ENCODE measurements at places on chromosomes 3 and 15. TPM values are rescaled to one million over a fixed set of nuclear protein-coding genes. Genes with fewer than 3 reads are reported as not detected.

DNA sequence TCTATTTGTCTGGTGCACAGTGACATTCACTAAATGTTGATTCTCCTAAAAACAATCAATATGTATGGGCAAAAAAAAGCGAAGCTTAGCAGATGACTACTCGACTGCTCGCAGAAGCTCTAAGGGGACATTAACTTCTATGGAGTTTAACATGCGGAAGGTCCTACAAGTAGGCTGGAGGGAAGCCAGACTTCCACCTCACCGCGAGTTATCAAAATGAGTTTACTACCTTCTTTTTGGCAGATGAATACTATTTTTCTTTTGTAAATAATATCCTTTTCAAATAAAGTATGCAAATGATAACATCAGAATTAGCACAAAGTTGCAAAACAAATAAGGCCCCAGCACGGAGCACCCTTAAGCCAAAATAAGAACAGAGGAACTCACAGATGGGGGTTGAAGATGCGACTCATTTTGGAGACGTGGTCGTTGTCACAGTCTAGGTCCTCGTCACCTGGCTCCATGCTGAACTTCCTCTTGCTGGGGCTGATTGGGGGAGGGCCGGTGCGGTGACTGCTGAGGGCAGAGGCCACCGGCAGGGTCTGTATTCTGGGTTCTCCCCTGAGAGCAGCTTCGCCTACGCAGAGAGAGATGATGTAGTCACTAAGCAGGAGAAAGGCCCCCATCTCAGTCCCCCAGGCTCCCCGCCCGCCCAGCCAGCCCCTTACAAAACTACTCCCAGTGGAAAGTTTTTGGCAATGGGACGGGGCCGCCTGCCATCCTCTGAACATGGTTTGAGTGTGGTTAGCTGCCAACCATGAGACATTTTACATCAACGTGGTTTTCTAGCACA lies 42.1 kb downstream of the VGLL4 start:
- DNase-seq, result no peak
- peaks cover 51% of the 10 kb centered on the region for H3K4me1 ChIP-seq
- no peaks in the 10 kb centered on the region for H3K36me3 ChIP-seq
- no peak overlapping the region for H3K4me3 ChIP-seq
- no peaks in the 10 kb centered on the region for H3K27me3 ChIP-seq

- H3K36me3 ChIP-seq, result no peaks in the 10 kb centered on the region
- H3K27ac ChIP-seq, result no peak overlapping the region
- no peaks in the 10 kb centered on the region for H3K4me1 ChIP-seq
- H3K4me3 ChIP-seq, result no peak overlapping the region
- H3K27me3 ChIP-seq, result no peaks in the 10 kb centered on the region
- DNase-seq, result no peak
Measured at GRCh38 chr15:97114900-97115760, 784.6 kb downstream of the NR2F2 start.

- H3K27ac ChIP-seq, result no peak overlapping the region
- no peak overlapping the region for H3K4me3 ChIP-seq
- DNase-seq, result no peak
- no peaks in the 10 kb centered on the region for H3K36me3 ChIP-seq
- no peaks in the 10 kb centered on the region for H3K27me3 ChIP-seq
Measured at GRCh38 chr15:84874981-84875699, 9.3 kb upstream of the SLC28A1 start.

- DNase-seq, result no peak
- no peak overlapping the region for H3K4me3 ChIP-seq
- no peak overlapping the region for H3K27ac ChIP-seq
- H3K27me3 ChIP-seq, result no peaks in the 10 kb centered on the region
- peaks cover 60% of the 10 kb centered on the region for H3K4me1 ChIP-seq
Measured at GRCh38 chr15:64464276-64465005, 4.1 kb downstream of the ZNF609 start.

DNA sequence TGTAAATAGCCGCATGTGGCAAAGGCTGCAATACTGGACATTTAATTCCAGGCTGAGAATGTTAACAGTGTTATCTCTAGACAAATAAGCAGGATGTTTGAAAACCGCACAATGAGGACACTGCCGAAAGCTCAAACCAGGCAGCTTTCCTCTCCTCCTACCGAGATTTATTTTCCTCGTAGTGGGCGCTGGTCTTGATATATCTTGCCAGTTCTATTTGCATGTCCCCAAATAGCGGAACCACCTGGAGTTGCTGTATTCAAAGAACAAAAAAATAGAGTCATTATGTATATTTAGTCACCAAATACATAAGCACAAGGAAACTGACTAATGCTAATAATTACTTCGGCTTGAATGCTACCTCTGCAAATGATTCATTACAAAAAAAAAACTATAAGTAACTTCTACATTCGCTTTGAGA lies 46.5 kb downstream of the CYFIP1 start:
- H3K4me3 ChIP-seq, result no peak overlapping the region
- no peaks in the 10 kb centered on the region for H3K27me3 ChIP-seq
- peaks cover 7% of the 10 kb centered on the region for H3K4me1 ChIP-seq
- H3K36me3 ChIP-seq, result peaks cover 67% of the 10 kb centered on the region
- no peak overlapping the region for H3K27ac ChIP-seq

DNA sequence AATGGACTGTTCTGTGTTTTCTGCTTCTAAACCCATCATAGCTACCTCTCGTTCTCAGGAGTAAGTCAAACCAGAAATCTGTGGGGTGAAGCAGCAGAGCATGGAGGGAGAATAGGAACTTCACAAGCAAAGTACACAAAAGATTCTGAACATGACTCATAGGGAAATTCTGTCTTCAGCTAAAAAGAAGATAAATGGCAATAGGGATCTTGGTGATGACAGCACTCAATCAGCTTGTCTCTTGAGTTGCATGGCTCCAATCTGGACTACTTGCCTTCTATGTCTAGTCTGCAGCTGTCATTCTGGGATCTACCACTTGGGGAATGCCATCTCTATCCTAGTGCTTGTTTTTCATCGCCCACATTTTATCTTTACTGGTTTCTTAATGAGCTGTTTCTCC lies 13.5 kb upstream of the GRAMD1C start:
- no peak for DNase-seq
- H3K36me3 ChIP-seq, result no peaks in the 10 kb centered on the region
- no peaks in the 10 kb centered on the region for H3K27me3 ChIP-seq
- H3K4me3 ChIP-seq, result no peak overlapping the region

DNA sequence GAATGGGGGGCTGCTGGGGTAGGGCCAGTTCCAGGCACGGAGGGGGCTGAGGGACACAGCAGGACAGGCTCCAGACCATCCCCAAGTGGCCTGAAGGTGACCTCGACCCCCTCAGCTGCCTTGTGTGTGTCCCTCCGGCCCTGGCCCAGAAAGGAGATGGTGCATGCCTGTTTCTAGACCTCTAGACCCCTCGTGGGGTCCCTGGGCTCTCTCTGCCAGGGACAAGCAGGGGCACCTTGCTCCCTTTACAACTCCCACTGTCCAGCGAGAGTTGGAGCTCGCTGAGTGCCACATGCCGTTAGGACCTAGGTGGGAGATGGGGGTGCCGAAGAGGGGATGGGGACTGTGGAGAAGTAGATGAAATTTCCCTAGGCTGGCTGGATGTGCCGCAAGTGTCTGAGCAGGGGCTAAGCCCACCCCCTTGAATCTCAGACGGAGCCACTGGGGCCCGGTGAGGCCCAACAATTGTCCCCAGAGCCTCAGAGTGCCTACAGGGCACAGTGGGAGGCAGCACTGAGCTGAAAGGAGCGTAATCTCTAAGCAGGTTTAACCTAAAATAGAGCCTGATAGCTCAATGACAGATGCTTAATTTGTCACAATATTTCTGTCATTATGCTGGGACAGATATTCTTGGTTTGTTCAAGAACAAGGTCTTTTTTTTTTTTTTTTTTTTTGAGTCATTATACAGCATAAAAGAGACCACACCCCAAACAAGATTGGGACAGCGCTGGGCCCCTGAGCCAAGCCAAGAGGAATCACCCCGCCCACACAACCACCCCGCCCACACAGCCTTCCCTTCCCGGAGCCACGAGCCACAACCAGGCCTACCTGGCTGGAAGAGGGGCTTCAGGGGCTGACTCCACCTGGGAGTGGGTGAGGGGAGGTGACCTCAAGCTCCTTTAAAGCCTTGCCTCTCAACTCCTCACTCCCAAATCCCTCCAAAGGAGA lies 23.6 kb upstream of the KLF13 start:
- H3K36me3 ChIP-seq, result no peaks in the 10 kb centered on the region
- H3K27ac ChIP-seq, result no peak overlapping the region
- peak; percentile 88 for DNase-seq
- H3K27me3 ChIP-seq, result no peaks in the 10 kb centered on the region

DNA sequence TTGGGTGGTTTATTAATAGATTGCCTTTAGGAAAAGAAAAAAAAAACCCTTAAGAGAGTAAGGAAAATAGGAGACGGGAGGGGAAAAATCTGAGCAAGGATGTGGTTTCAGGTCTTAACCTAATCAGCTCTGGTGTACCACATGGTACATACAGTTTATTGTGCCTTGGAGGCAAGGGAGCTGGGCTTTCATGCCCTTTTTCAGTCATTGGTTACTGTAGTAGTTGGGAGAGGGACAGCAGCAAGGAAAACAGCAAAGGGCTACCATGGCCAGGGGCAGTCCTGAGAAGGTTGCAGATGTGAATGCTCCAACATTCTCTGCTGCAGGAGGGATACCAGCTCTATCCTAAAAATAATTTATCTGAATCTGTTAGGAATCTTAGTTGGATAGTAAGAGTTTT lies 5.9 kb downstream of the CMC1 start:
- H3K27me3 ChIP-seq, result no peaks in the 10 kb centered on the region
- H3K36me3 ChIP-seq, result no peaks in the 10 kb centered on the region
- H3K4me3 ChIP-seq, result no peak overlapping the region
- H3K27ac ChIP-seq, result no peak overlapping the region
- DNase-seq, result no peak

- no peaks in the 10 kb centered on the region for H3K27me3 ChIP-seq
- no peak overlapping the region for H3K4me3 ChIP-seq
- H3K36me3 ChIP-seq, result no peaks in the 10 kb centered on the region
- peaks cover 2% of the 10 kb centered on the region for H3K4me1 ChIP-seq
- no peak overlapping the region for H3K27ac ChIP-seq
Measured at GRCh38 chr3:139838269-139838957, 96.6 kb upstream of the CLSTN2 start.

GRCh38 chr15:64635499-64636495 lies 139.6 kb downstream of the RBPMS2 start:
- no peak overlapping the region for H3K4me3 ChIP-seq
- DNase-seq, result no peak
- H3K27me3 ChIP-seq, result no peaks in the 10 kb centered on the region
- H3K4me1 ChIP-seq, result peaks cover 42% of the 10 kb centered on the region

- peaks cover 81% of the 10 kb centered on the region for H3K4me1 ChIP-seq
- peak; percentile 63 for DNase-seq
- H3K4me3 ChIP-seq, result no peak overlapping the region
- no peaks in the 10 kb centered on the region for H3K27me3 ChIP-seq
Measured at GRCh38 chr3:46977811-46978195, 1.3 kb upstream of the CCDC12 start.

- no peak for DNase-seq
- no peaks in the 10 kb centered on the region for H3K4me1 ChIP-seq
- H3K36me3 ChIP-seq, result no peaks in the 10 kb centered on the region
- H3K4me3 ChIP-seq, result no peak overlapping the region
- no peak overlapping the region for H3K27ac ChIP-seq
- no peaks in the 10 kb centered on the region for H3K27me3 ChIP-seq
Measured at GRCh38 chr15:97037080-97037479, 706.6 kb downstream of the NR2F2 start.

- no peaks in the 10 kb centered on the region for H3K36me3 ChIP-seq
- H3K27ac ChIP-seq, result no peak overlapping the region
- H3K4me1 ChIP-seq, result peaks cover 7% of the 10 kb centered on the region
Measured at GRCh38 chr15:85314633-85315032, 65.8 kb upstream of the AKAP13 start.

DNA sequence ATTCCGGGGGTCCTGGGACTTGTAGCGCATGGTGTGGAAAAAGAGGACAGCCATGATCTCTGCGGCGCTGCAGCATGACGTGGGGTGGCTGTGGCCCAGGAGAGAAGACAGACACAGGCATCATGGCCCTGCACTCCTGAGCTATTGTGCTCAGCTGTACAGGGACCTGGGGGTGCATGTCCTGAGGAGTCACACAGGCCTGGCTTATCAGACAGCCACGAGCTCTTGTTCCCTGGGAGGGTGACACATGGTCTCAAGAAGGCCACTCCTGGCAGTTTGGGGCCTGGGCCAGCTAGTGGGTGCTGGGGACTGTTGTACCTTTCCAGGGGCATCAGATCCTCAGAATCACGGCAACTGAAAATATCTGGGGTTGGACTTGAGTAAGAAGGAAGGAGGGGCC lies 13.7 kb downstream of the TKT start:
- no peak for DNase-seq
- no peak overlapping the region for H3K4me3 ChIP-seq
- peaks cover 32% of the 10 kb centered on the region for H3K4me1 ChIP-seq
- no peak overlapping the region for H3K27ac ChIP-seq

- H3K27me3 ChIP-seq, result no peaks in the 10 kb centered on the region
- peaks cover 17% of the 10 kb centered on the region for H3K4me1 ChIP-seq
- no peak for DNase-seq
- H3K27ac ChIP-seq, result no peak overlapping the region
- H3K4me3 ChIP-seq, result no peak overlapping the region
Measured at GRCh38 chr3:188662795-188663194, 508.8 kb downstream of the LPP start.

DNA sequence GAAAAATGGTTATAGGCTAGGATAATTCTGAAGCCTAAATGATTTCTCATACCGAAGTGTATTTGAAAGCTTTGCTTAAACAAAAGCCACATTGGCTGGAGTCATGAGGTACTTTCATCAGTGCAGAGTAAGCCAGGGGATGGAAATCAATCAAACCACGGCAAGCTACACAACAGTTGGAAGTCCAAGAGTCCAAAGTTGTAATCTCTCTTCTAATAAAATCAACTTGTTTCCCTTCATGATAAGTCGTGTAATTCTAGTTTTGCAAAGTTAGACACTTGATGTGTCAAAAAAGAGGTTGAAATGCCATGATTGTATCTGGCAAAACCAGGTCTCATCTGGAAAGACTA lies 250.5 kb upstream of the VEPH1 start:
- H3K4me3 ChIP-seq, result no peak overlapping the region
- no peak for DNase-seq
- no peaks in the 10 kb centered on the region for H3K4me1 ChIP-seq
- no peaks in the 10 kb centered on the region for H3K27me3 ChIP-seq

Gene ZNF860
- total RNA-seq, result 3.4 TPM

Gene RBP2
- not detected for total RNA-seq

Gene MASP1
- total RNA-seq, result 3.2 TPM

Gene CALML4
- 2.4 TPM for total RNA-seq

Gene CIAO2A
- 19.5 TPM for total RNA-seq

Gene NPAP1
- total RNA-seq, result not detected

Gene PSTPIP1
- total RNA-seq, result 2.9 TPM

Gene VGLL3
- total RNA-seq, result 6.2 TPM

Gene IQSEC1
- total RNA-seq, result 52.4 TPM

Gene BLM
- total RNA-seq, result 0.72 TPM
